Ureter (tissue), 1 donor: ENCODE measurements at places on chromosomes 16 and 17. TPM values are rescaled to one million over a fixed set of nuclear protein-coding genes. Genes with fewer than 3 reads are reported as not detected.
A peak's percentile ranks its signal among the peaks of the same experiment; 100 is the strongest.

GRCh38 chr16:17160920-17161431 is 309.8 kb downstream of the XYLT1 start:
- DNase-seq, result no peak

GRCh38 chr17:45131616-45132319 is 547 bp downstream of the PLCD3 start:
- DNase-seq, result peak; percentile 65

DNA sequence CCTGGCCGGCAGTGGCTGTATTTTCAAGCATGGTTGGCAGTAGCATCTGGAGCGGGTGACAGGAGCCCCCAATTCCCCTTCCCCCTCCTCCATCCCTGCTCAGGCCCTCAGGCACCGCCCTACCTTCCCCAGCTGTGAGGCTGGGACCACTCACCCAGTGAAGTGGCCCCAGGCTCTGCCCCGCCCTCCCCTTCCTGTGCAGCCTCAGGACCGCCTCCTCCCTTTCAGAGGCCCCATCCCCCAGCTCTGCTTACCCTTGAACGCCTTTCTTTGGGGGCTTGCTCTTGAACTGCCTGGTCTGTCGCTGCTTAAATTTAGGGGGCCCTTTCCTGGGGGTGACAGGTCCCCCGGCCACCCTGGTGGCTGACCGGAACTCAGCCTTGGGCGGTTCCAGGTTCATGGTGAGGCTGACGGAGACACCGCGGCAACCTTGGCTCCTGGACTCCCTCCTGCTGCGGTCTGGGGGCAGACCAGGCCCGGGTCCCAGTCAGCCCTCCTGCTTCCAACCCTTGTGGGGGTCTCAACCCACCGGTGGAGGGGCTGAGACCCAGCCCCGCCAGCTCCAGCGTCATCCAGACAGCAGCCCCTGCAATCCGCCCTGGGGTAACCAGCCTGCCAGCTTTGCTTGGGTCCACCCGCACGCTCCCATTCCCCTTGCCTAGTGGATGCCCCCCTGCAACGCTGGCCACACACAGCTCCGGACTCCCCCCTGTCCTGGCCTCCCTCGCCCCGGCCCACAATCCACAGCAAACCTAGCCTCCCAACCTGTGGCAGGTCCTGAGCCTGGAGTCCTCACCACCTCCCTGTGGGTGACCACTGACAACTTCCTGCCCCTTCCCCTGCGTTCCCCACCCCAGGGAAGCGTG is 3.2 kb downstream of the PDE6G start:
- no peak for DNase-seq

DNA sequence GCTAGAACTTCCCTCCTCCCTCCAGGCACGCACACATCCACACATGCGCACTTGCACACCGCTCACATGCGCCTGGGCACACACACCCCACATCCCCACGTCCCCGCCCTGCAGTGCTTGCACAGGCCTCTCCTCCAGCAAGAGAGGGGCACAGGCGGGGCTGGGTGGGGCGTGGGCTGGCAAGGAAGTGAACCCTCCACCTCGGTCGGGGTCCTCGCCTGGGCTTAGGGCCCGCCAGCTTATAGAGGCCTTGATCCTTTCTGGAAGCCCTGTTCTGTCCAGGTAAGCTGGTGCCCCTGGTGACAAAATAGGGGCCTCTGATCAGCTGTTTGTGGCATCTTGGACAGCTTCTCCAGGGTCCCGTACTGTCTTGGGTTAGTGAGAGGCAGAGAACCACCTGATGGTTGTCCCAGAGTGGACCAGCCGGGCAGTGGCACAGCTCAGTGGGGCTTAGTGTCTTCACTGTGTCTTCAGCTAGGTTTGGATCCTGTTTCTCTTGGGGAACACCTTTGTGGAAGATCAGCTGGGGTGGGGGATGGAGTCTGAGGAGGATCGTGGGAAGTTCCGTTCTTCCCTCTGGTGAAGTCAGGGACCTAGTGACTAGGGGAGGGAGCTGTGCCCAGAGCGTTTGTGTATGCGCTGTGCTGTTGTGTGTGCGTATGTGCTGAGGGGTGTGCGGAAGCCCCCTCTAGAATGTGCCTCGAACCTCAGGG is 12.1 kb downstream of the TBX4 start:
- no peak for DNase-seq

- no peak for DNase-seq
These were observed 422 bp downstream of the UQCC4 start for GRCh38 chr16:1420111-1420539.

Gene FMNL1
- total RNA-seq, result 19.4 TPM

DNA sequence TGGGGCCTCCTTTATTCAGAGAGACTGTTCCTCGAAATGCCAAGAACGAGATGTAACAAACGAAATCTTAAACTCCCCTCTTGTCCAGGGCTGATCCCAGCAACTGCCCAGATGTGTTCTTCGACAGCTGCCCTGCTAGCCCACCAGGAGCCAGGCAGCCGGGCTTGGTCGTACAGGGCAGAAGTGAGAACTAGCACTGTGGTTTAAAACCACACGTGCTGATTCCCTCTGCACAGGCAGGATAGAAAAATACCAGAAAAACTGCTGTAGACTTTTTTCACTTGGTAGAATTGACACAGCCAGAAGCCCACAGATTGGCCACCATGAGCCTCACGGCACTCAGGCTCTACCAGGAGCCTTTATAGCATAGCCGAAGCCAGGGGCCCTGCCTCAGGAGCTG is 33.1 kb downstream of the PLD6 start:
- no peak for DNase-seq

DNA sequence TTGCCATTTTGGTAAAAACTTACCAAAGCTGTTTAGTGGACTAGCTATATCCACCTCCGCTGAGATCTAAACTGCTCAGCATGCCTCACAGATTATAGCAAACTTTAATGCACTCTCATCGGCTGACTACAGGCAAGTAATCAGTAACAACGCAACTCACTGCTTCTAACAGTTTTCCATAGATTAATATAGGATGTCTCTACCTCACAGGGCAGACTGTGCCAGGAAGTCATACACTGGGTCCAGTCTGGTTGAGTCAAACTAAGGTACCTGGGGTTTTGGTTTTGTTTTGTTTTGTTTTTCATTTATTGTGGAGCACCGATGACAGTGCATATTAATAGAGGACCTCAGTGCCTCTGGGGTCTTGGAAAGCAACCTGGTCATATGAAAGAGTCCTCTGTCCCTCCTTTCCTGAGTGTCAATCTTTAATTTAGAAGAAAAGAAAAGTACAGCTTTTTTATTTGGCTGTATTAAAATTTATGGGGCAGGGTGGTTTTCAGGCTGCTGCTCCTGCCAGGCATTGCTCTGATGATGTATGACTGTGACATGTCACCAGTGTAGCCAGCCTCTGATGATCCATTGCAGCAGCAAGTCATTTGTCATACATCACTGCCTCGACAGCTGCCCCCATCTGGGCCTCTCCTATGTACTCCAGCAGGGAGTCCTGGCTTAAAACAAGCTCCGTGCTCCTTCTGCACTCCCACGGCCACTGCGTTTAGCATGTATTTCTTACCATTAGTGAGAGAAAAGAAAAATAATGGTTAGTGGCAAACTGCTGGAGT is 854.1 kb downstream of the KCNJ2 start:
- no peak for DNase-seq

- no peak for DNase-seq
These were observed 7.7 kb downstream of the BEAN1 start for GRCh38 chr16:66434619-66435430.

- DNase-seq, result no peak
These were observed 245.7 kb downstream of the PRKCA start for GRCh38 chr17:66548158-66548557.

- DNase-seq, result peak; percentile 71
These were observed 1.3 kb downstream of the RILP start for GRCh38 chr17:1648173-1648962.

- no peak for DNase-seq
These were observed 113.9 kb upstream of the TBX2 start for GRCh38 chr17:61285526-61286320.

DNA sequence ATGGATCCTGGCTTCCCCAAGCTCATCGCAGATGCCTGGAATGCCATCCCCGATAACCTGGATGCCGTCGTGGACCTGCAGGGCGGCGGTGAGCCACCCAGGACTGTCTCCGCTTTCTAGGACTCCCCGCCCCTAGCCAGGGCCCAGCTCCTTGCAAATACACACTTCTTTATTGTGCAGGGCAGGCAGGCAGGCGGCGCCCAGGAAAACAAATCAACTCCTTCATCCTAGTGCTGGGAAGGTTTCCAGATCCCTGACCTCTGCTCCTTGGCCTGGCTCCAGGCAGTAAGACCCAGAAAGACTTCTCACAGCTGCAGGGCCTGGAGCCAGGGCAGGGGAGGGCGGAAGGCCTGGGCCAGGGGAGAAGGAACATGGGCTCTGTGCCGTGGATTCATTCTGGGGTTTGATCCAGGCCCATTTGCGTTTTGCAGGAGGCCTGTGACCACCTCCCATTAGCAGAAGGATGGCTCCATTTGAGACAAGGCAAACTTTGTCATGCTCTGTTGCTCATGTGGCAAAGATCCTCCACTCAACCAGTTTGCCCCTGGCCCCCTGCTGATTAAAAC is 6.0 kb upstream of the LPCAT2 start:
- DNase-seq, result peak; percentile 90

Gene CCDC40
- total RNA-seq, result 12.4 TPM

Gene GHDC
- total RNA-seq, result 26.2 TPM

Gene TBC1D3H
- total RNA-seq, result not detected

- no peak for DNase-seq
These were observed 26.0 kb downstream of the FA2H start for GRCh38 chr16:74748616-74749026.

DNA sequence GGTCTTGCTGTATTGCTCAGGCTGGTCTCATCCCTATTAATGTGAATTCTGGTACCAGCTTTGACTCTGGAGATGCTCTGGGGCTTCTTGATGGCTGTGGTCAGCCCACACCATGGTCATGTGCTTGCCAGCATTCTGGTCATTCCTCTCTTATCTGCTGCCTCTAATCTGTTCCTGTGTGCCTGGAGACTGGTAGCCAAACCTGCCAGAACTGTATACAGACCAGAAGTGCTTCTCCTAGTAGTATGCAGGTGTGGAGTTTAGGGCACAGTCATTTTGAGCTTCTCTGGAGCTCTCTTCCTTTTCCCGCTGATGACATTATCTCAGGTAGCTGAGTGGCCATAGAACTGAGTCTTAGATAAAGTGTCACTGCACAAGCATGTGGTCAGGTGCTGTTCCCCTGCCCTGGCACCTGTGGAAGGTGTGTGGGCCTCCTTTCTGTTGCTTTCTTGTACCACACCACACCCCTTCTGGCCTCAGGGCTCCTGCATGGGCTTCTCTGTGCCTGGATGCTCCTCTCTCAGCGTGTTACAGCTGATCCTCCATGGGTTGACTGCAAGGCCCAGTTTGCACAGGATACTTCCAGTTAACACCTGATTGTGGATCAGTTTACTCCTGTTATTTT is 162.7 kb downstream of the SPECC1 start:
- DNase-seq, result no peak

DNA sequence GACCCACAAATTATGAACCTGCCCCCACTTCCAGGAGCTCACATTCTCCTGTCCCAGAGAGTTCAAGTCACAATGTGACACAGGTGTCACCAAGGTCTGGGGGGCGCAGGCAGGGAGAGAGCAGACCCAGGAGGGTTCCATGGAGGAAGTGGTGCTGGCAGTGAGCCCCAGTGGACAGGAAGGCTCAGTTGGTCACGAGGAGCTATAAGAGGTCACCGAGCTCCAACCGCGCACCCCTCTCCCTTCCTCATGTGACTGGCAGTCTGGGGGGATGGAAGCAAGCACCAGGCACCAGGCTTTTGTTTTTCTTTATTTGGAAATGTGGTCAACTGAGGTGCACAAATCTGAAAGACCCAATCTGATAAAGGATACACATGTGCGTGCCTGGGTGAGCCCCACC is 2.5 kb downstream of the ITGAD start:
- no peak for DNase-seq

Gene MYO15A
- total RNA-seq, result 1.8 TPM

Gene ESRP2
- total RNA-seq, result 127 TPM

Gene CD79B
- total RNA-seq, result 12.5 TPM

Gene ETV4
- total RNA-seq, result 3.7 TPM

Gene PDILT
- total RNA-seq, result not detected

Gene RUNDC3A
- 1.3 TPM for total RNA-seq

Gene MEOX1
- 9.8 TPM for total RNA-seq

Gene SLC13A2
- total RNA-seq, result 0.62 TPM

Gene SCNN1B
- 55.8 TPM for total RNA-seq

Gene CCL14
- total RNA-seq, result 46.9 TPM

Gene VWA3A
- 0.31 TPM for total RNA-seq

Gene SDR42E2
- 0.18 TPM for total RNA-seq

DNA sequence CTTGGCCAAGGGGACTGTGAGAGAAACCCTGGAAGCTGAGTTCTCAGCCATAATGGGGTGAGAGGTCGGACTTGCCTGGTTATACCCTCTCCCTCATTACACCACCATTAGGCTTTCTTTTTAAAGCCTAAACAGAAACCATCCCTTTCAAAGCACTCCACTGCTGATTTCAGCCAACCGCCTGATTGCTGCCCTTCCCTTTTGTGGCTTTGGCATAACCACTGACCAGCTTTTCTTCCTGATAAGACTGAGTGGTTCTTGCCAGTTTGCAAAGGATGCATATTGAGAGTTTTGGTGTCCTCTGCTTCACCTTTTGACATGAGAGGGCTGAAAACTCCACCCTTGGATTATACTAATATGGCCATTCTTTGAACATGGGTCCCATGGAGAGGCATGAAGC is 308.2 kb upstream of the GOT2 start:
- DNase-seq, result no peak

Gene ZFHX3
- total RNA-seq, result 60.8 TPM

DNA sequence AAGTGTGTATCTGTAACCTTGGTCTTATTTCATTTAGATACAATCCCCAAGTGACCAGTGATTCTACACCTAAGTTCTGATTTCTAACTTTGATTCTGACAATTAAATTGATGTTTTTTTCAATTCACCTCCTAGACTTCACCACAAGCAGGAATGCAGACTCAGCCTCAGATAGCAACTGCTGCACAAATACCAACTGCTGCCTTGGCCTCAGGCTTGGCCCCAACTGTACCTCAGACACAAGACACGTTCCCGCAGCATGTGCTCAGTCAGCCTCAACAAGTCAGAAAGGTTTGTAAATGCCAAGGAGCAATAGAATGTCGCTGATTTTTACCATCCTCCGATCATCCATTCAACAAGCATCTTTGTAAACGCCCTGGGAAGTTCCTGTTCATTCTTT is 177.7 kb downstream of the MRTFB start:
- no peak for DNase-seq

- DNase-seq, result no peak
These were observed 269.7 kb upstream of the ASIC2 start for GRCh38 chr17:33562792-33563191.

GRCh38 chr16:20348365-20349185 is 3.9 kb downstream of the UMOD start:
- no peak for DNase-seq

Gene KRT17
- total RNA-seq, result 223 TPM

DNA sequence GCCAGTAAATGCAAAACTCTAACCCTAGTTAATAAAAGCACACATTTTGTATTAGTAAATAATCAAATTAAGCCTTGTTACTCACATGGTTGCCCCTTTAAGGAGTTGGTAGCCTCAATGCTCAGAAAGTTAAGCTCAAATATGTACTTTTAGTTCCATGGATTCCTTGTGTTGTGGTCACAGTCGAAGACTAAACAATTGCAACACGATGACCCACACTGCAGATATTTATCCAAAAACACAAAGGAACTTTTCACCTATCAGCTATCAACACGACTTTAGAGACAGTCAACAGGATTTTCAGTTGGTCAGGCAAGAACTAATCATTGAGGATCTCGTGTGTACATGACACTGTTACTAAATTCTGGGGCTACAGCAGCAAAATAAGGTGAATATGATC is 47.4 kb upstream of the NUDT7 start:
- no peak for DNase-seq

Gene BIRC5
- 2.0 TPM for total RNA-seq
